ENCODE measurements at places on chromosomes 11 and 22.

- no peak for DNase-seq
Observed at GRCh38 chr11:116473206-116473769, 299.5 kb downstream of the BUD13 start.

GRCh38 chr11:90845126-90845525, 622.3 kb upstream of the CHORDC1 start:
- DNase-seq, result no peak

DNA sequence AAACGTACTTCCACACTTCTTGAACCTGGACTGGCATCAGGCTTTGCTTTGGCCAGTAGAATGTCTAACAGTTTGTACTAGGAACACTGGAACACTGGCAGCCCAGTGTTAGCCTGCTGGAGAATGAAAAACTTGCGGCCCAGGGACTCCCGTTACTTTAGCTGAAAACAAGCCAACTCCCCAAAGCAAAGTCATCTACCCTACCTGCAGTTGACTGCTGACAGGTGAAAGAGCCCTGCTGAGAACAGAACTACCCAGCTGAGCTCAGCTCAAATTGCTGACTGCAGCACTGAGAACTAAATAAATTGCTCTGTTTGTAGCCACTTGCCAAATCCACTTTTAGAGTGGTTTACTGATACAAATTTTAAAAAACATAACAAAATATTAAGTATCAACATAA, 342.5 kb downstream of the LRRC4C start:
- no peak for DNase-seq

DNA sequence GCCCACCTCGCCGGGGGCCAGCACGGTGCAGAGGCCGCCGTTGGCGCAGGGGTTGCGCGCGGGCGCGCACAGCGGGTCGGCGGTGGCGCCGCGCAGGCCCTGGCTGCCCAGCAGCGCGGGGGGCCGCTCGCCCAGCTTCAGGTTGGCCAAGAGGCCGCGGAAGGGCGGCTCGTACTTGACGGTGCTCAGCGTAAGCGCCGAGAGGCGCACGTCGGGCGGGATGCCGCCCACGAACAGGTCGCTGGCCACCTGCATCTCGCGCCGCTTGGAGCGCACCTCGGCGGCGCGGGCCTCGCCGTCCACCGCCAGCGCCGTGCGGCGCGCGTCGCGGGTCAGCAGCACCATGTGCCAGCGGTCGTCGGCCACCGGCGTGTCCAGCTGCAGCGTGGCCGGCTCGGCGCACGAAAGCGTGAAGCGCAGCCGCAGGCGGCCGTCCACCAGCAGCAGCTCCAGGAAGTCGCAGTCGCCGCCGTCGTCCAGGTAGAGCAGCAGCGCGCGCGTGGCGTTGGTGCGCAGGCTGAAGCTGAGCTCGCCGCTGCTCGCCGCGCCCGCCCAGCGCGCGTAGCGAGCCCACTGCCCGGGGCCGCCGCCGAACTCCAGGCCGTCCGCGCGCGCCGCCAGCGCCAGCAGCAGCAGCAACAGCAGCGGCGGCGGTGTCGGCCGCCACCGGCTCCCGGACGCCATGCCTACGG, 9.8 kb downstream of the NRXN2 start:
- DNase-seq, result no peak

GRCh38 chr22:37416827-37417226, 10.5 kb downstream of the ELFN2 start:
- DNase-seq, result no peak

- DNase-seq, result no peak
Observed at GRCh38 chr11:59426361-59427067, at the start of gene OR5A2. OR5A2 (minus strand) TSS chr11:59426413; CDS start chr11:59422953, 3,460 bp downstream.

GRCh38 chr11:117583063-117583801, 213.8 kb downstream of the DSCAML1 start:
- no peak for DNase-seq

Data from CD4-positive, CD25-positive, alpha-beta regulatory T cell (primary cell).